ENCODE measurements at places on chromosomes 11 and 22.

DNA sequence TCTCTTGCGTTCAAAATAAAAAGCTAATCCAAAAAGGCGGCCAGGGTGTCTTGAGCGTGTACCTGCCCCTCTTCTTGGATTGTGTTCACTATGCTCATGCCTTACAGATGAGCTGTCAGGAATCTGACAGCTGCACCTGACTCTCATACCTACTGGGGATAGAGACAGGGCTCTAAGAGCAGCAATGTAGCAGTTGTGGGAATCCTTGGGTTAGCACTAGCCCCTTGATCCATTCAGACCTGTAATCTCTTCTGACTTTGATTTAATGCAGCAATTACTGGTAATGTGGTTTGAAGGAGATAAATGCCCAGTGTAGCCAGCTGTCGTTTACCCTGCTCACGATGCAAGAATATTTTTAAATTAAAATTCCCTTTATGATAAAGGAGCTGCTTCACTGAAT lies 145.8 kb downstream of the APOL5 start:
- no peak for DNase-seq

- DNase-seq = no peak
Measured at GRCh38 chr22:19070397-19071169, 51.6 kb downstream of the DGCR2 start.

DNA sequence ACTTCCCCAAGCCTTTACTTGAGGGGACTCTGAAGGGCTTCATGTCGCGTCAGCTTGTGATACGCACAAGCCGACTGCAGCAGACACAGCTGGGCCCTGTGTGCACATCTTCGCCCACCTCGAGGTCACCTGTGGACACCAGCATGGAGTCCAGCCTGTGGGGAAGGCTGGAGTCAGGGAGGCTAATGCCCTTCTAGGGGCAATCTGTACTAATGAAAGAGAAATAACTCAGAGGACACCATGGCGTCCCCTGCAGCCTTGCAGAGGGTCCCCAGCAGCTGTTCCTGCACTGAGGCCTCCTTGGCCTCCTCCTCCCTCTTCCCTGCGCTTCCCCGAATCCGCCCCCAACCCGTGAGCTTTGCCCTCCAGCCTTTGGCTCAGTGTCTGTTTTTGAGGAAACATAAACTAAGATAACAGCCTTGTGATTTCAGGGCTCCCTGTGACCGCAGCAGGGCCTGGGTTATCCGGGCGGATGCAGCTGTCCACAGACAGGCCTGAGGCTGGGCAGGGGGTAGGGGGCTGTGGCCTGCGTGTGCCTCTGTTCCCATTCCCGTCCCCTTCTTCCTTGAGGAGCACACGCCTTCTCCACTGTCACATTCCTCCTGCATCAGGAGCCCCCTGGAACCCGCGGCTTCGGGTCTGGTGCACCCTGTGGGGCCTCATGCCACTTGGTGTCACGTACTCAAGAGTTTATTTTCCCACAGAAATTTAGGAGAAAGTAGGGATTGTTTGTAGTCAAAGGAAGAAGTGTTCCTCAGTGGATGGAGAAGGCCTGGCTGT lies 25.0 kb downstream of the KRTAP5-5 start:
- DNase-seq = no peak

- DNase-seq = no peak
Measured at GRCh38 chr22:33986954-33987353, 66.7 kb upstream of the LARGE1 start.

DNA sequence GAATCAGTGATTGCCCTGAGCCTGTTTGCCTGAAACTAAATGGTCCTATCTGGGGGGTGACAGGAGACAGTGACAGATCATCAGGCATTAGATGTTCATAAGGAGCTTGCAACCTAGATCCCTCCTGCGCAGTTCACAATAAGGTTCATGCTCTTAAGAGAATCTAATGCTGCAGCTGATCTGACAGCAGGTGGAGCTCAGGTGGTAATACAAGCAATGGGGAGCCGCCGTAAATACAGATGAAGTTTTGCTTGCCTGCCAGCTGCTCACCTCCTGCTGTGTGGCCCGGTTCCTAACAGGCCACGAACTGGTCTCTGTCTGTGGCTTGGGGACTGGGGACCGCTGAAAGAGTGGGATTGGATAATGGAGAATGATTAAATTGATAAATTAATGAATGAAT lies 14.0 kb downstream of the NOX4 start:
- DNase-seq = no peak

GRCh38 chr11:94170953-94171352 lies 42.3 kb downstream of the PANX1 start:
- DNase-seq = no peak

- DNase-seq = no peak
Measured at GRCh38 chr11:109165035-109165434, 257.0 kb upstream of the C11orf87 start.

DNA sequence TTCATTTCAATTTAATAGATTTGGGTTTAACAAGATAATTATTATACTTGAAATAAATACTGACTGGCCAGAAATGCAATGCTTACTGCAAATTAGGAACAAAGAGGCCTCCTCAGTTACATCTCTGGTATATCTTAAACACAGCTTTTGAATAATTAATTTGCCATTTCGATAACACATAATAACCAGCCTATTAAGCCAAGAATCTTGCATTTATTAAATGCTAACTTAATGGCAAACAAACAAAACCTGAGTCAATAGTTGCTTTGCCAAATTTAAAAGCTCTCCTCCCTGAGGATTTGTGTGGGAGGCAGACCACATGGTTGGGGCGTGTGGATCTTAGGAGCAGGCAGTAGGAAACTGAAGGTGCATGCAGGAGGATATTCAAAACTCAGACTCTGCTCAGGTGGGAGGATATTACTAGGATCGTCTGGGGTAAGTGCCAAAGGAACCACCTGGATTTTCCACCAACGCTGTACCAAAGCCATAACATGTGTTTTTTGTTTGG lies 17.9 kb upstream of the FJX1 start:
- no peak for DNase-seq

GRCh38 chr22:17865183-17866055 lies 91.2 kb upstream of the BID start:
- no peak for DNase-seq

- peak; percentile 89 for DNase-seq
Measured at GRCh38 chr11:73787643-73788558, at the start of gene MRPL48. MRPL48 (plus strand) TSS chr11:73787874; CDS start chr11:73787972, 98 bp downstream.

GRCh38 chr22:50226063-50226874 lies 18.6 kb downstream of the TUBGCP6 start:
- no peak for DNase-seq

- DNase-seq = no peak
Measured at GRCh38 chr22:19802001-19802893, 41.7 kb downstream of the TBX1 start.

Measured in CD8-positive, alpha-beta memory T cell (primary cell).